Subcutaneous adipose tissue (tissue), 4 donors: ENCODE measurements at places on chromosomes 3 and 15. TPM values are rescaled to one million over a fixed set of nuclear protein-coding genes. Genes with fewer than 3 reads are reported as not detected.

Gene DNAH12
- total RNA-seq: 0.38 TPM

Gene VEPH1
- 5.1 TPM for total RNA-seq

Gene XRN1
- total RNA-seq: 57.6 TPM

Gene TLR9
- not detected for total RNA-seq

Gene TERB2
- total RNA-seq: not detected
